ENCODE measurements at places on chromosomes 3 and 15.

DNA sequence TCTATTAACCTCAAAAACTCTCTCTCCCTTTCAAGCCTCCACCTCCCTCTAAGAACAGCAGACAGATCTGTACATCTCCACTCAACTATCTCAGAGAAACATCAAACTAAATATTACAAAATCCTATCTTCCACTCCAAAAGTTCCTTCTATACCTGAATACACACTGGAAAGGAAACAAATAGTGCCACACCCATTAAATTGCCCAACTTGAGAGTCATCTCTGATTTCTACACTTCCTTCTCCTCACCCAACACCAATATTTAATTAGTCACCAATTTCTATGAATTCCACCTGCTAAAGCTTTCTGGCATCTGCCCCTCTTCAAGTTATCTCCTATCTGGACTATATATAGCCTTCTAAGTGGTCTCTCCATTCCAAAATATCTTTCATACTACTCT lies 65.8 kb downstream of the PEAK1 start:
- no peak for DNase-seq

GRCh38 chr3:58022490-58022889 lies 14.3 kb downstream of the FLNB start:
- no peak for DNase-seq

- no peak for DNase-seq
These were observed 73.9 kb upstream of the KCNH8 start for GRCh38 chr3:19074257-19074900.

GRCh38 chr3:23203708-23204330 lies 692 bp downstream of the UBE2E2 start:
- no peak for DNase-seq

Data from fibroblast of skin of right biceps (primary cell).